ENCODE measurements at places on chromosomes 3 and 15.

DNA sequence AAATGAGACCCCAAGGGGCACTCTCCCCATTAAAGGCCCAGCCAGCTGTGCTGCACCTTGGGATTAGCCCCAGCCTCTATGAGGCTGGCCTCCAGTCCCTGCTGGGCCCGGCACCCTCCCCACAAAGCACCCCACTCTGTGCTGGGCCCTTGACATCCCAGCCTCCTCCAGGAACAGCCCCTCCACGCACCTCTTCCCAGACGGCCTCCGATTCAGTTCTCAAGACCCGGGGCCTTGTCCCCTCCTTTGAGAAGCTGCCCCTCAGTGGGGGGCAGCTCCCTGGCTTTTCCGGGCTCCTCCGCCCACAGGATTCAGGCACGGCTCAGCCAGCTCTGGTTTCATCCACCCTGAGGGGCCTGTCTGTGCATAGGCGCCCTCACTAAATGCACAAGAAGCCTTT, 144.1 kb downstream of the LRRK1 start:
- no peak for DNase-seq
- H3K27ac ChIP-seq = no peak overlapping the region
- H3K4me1 ChIP-seq = no peaks in the 10 kb centered on the region
- no peak overlapping the region for H3K4me3 ChIP-seq
- H3K36me3 ChIP-seq = no peaks in the 10 kb centered on the region
- no peaks in the 10 kb centered on the region for H3K27me3 ChIP-seq

GRCh38 chr15:92277776-92278175, 115.9 kb upstream of the ST8SIA2 start:
- no peak for DNase-seq
- no peak overlapping the region for H3K4me3 ChIP-seq
- H3K27me3 ChIP-seq = no peaks in the 10 kb centered on the region
- no peaks in the 10 kb centered on the region for H3K4me1 ChIP-seq
- H3K27ac ChIP-seq = no peak overlapping the region

DNA sequence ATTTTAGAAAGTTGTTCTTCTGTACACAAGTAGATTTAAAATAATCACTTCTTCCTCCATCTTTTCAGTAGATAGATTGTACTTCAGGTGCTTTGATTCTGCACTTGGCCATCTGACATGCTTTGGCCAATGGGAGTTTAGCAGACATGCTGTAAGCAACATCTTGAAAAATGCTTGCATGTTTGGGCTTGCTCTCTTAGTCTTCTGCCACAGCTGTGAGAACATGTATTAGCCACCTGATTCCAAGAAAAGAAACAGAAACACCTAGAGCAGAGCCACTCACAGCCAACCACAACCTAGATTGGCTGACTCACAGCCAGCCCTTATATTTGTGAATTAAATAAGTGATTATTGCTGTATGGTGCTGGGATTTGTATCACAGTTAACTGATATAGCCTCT, 70.2 kb upstream of the GADL1 start:
- H3K27ac ChIP-seq = no peak overlapping the region
- no peaks in the 10 kb centered on the region for H3K36me3 ChIP-seq
- H3K4me1 ChIP-seq = no peaks in the 10 kb centered on the region
- no peak overlapping the region for H3K4me3 ChIP-seq

- H3K4me1 ChIP-seq = no peaks in the 10 kb centered on the region
- H3K27me3 ChIP-seq = no peaks in the 10 kb centered on the region
- no peak for DNase-seq
- H3K36me3 ChIP-seq = no peaks in the 10 kb centered on the region
- no peak overlapping the region for H3K27ac ChIP-seq
These were observed 141.0 kb downstream of the WDR72 start for GRCh38 chr15:53618461-53618860.

DNA sequence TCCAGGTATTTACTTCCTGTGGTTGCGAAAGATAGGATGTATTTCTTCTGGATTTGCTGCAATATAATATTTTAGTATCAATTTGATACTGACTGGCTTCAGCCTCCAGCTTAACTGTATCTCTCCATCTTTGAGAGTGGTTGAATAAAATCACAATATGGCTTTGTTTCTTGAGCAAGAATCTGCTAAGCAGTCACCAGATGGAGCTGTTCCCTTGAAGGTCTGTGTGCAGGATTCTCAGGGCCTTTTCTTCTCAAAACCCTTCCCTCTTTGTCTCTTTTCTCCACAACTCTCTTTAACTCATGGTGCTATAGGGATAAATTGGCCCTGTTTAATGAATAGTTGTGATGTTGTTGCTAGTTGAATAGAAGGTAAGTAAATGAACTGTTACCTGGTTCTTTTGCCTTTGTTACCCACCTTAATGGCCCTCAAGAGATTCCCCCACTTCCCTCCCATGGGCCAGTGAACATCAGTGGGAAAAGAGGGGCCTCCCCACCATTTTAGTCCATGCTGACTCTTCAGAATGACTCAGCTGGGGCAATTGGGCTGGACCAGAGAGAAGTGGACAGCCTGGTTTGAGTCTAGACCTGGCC, 34.8 kb upstream of the RAB6B start:
- no peaks in the 10 kb centered on the region for H3K36me3 ChIP-seq
- H3K4me1 ChIP-seq = peaks cover 9% of the 10 kb centered on the region
- DNase-seq = no peak
- no peak overlapping the region for H3K4me3 ChIP-seq
- H3K27ac ChIP-seq = no peak overlapping the region

GRCh38 chr15:89433686-89434085, 62.7 kb downstream of the RHCG start:
- H3K27ac ChIP-seq = no peak overlapping the region
- H3K4me3 ChIP-seq = no peak overlapping the region
- DNase-seq = no peak
- no peaks in the 10 kb centered on the region for H3K27me3 ChIP-seq
- no peaks in the 10 kb centered on the region for H3K4me1 ChIP-seq

DNA sequence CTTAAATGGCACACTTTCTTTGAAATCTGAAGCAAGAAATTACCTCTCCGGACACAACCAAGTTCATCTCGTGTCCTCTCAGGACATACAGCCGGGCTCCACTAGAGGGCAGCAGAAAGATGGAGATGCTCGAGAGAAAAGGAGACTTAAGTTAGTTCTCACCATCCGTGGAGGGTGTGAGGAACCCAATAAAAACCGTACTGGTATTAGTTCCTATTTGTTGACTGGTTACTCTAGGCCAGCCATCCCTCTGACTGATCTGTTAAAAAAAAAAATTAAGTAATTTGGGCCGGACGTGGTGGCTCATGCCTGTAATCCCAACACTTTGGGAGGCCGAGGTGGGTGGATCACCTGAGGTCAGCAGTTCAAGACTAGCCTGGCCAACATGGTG, 7.9 kb upstream of the CYP11A1 start:
- no peak for DNase-seq
- H3K27ac ChIP-seq = no peak overlapping the region
- H3K36me3 ChIP-seq = no peaks in the 10 kb centered on the region

DNA sequence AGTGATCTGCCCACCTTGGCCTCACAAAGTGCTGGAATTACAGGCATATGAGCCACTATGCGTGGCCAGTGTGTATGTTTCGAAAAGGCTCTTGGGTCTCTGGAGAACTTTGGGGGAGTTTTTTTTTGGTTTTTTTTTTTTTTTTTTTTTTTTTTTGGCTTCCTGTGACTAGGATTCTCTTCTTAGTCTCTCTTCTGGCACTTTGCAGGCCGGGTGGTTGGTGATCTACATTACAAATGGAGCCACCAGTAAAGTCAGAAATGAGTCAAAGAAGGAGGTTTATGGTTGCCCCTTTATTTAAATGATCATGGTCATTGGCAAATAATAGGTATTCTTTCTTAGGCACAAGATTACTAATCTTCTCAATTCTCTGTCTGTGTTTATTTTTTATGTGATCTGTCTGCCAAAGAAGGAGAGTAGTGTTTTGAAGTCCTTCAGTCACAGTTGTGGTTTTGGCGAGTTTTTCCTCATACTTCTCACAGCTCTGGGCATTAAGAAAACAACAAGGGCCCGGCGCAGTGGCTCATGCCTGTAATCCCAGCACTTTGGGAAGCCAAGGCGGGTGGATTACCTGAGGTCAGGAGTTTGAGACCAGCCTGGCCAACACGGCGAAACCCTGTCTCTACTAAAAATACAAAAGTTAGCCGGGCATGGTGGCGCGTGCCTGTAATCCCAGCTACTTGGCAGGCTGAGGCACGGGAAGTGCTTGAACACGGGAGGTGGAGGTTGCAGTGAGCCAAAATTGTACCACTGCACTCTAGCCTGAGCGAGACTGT, 38.3 kb downstream of the PDE8A start:
- DNase-seq = no peak
- no peak overlapping the region for H3K4me3 ChIP-seq

DNA sequence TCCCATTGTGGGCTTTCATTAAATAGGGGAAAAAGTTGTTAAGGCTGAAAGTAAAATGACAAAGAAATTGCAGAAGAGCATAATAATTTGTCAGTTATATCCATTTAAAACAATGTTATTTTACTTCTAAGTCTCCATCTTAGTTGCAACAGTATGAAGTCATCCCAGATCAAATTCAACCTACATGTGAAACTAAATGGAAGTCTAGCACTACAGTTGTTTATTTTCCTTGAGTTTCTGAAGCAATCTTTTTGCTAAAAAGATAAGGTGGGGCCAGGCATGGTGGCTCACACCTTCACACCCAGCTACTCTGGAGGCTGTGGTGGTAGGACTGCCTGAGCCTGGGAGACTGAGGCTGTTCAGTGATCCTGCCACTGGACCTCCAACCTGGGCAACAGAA, 80.2 kb downstream of the DPH6 start:
- no peaks in the 10 kb centered on the region for H3K4me1 ChIP-seq
- no peak overlapping the region for H3K27ac ChIP-seq
- no peaks in the 10 kb centered on the region for H3K36me3 ChIP-seq
- no peak overlapping the region for H3K4me3 ChIP-seq

GRCh38 chr15:63029676-63030075, 12.9 kb upstream of the TPM1 start:
- H3K4me1 ChIP-seq = no peaks in the 10 kb centered on the region
- no peaks in the 10 kb centered on the region for H3K36me3 ChIP-seq
- no peaks in the 10 kb centered on the region for H3K27me3 ChIP-seq
- H3K4me3 ChIP-seq = no peak overlapping the region
- no peak overlapping the region for H3K27ac ChIP-seq
